Effector memory CD4-positive, alpha-beta T cell (primary cell): ENCODE measurements at places on chromosomes 6 and 20.

GRCh38 chr6:64717281-64717680, 989.7 kb downstream of the EYS start:
- no peaks in the 10 kb centered on the region for H3K4me1 ChIP-seq
- H3K36me3 ChIP-seq = no peaks in the 10 kb centered on the region
- H3K27me3 ChIP-seq = no peaks in the 10 kb centered on the region
- DNase-seq = no peak
- no peak overlapping the region for H3K27ac ChIP-seq

GRCh38 chr20:43676368-43676767, 9.5 kb downstream of the MYBL2 start:
- H3K27me3 ChIP-seq = no peaks in the 10 kb centered on the region
- no peaks in the 10 kb centered on the region for H3K4me1 ChIP-seq
- no peak for DNase-seq
- H3K27ac ChIP-seq = no peak overlapping the region
- H3K36me3 ChIP-seq = no peaks in the 10 kb centered on the region
- no peak overlapping the region for H3K4me3 ChIP-seq

GRCh38 chr6:11969092-11969491, 43.0 kb upstream of the HIVEP1 start:
- no peaks in the 10 kb centered on the region for H3K4me1 ChIP-seq
- H3K27me3 ChIP-seq = no peaks in the 10 kb centered on the region
- DNase-seq = no peak
- no peaks in the 10 kb centered on the region for H3K36me3 ChIP-seq
- H3K4me3 ChIP-seq = no peak overlapping the region
- no peak overlapping the region for H3K27ac ChIP-seq

DNA sequence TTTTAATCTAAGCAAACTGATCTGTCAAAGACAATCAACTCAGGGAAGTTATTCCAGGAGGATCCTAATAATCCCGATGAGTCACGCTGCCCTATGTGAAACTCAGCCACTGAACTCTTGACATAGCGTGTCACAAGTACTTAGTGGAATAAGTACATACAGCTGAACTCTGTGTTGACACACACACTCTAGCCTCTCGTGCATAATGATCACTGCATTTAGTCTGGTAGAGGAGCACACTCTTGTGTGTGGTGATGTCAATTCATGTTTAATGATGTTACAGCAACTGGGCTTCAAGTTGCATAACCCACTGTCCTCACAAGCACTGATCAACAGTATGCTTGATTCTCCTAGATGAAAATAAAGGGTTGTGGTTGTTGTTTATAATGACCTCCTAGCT, 148.3 kb downstream of the HACE1 start:
- DNase-seq = no peak
- no peaks in the 10 kb centered on the region for H3K27me3 ChIP-seq
- H3K4me3 ChIP-seq = no peak overlapping the region
- no peaks in the 10 kb centered on the region for H3K36me3 ChIP-seq
- no peak overlapping the region for H3K27ac ChIP-seq

- no peak overlapping the region for H3K4me3 ChIP-seq
- H3K27ac ChIP-seq = no peak overlapping the region
- no peaks in the 10 kb centered on the region for H3K4me1 ChIP-seq
- H3K36me3 ChIP-seq = no peaks in the 10 kb centered on the region
- H3K27me3 ChIP-seq = no peaks in the 10 kb centered on the region
These were observed 72.4 kb upstream of the GTSF1L start for GRCh38 chr20:43799150-43799711.

DNA sequence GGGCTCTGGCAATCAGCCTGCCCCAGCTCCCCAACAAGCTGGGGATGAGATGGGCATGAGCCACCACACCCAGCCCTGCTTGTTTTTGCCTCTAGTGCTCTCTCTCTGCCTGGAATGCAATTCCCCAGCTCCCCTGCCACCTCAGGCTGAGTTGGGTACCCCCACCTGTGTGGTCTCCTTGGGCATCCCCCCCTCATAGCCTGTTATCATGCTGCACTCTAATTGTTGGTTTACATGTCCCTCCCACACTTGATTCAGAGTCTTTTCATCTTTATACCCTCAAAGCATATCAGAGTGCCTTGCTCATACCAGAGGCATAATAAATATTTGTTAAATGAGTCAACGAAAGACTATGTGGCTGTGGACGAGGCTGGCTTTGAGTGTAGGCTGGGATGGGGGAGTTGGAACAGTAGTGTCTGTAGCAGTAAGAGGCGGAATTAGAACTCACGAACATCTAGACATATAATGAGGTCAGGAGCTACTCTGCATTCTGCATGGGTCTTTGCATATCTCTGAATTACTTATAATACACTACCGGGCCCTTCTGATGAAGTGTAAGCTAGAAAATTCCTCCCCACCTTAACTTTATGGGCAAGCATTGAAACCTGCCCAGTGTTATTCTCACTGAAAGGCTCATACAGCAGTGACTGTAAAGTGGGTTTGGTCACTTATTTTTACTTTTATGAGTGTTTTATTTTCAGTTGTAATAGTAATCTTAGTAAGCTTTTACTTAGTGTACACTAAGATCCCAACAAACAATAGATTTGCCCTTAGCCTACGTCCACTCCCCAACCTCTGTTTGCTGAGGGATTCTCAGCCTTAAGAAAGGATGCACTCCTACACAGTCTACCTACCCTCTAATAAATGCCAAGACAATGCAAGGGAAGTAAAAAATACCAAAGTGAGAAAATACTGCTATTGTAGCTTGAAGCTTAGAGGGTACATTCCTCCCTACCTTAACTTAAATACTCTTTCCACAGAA, 58.7 kb downstream of the EDN1 start:
- H3K4me3 ChIP-seq = no peak overlapping the region
- no peaks in the 10 kb centered on the region for H3K4me1 ChIP-seq
- no peak overlapping the region for H3K27ac ChIP-seq
- no peaks in the 10 kb centered on the region for H3K36me3 ChIP-seq
- no peak for DNase-seq

DNA sequence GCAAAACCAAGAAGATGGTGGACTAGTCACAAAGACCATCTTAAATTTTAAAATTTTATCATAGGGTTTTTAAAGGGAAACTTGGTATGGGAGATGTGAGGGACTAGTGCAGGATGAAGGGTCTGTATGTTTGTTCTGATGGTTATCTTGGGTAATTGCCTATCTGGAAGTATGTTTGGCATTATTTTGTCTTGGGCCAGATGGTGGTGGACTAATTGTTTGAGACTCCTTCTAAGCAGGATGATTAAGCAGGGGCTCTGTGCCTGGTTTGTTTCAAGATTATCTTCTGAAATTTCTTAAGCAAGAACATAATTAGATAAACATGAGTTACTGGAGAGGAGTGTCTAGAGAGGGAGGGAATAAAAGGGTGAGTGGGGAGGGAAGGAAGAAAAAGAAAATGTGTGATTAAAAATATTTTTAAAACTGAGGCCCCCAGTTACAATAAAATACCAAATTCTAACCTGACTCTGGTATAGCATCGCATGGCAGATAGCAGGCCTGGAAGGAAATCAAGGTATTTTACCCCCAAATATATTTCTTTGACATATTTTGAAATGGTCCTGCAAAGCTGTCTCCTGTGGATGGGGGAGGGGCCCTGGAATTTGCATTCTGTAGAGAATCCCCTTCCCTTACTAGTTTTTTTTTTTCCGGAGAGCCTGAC, 49.9 kb upstream of the FAM184A start:
- H3K36me3 ChIP-seq = no peaks in the 10 kb centered on the region
- no peaks in the 10 kb centered on the region for H3K4me1 ChIP-seq
- H3K27me3 ChIP-seq = no peaks in the 10 kb centered on the region
- H3K4me3 ChIP-seq = no peak overlapping the region

- H3K4me3 ChIP-seq = no peak overlapping the region
- no peaks in the 10 kb centered on the region for H3K36me3 ChIP-seq
- peaks cover 5% of the 10 kb centered on the region for H3K27me3 ChIP-seq
- no peak for DNase-seq
- H3K4me1 ChIP-seq = no peaks in the 10 kb centered on the region
These were observed 25.1 kb upstream of the FAM8A1 start for GRCh38 chr6:17574866-17575560.

- H3K27ac ChIP-seq = peak within 1 kb of the TSS; percentile 47
- H3K4me1 ChIP-seq = no peaks in the 10 kb centered on the region
- peak within 1 kb of the TSS; percentile 74 for H3K4me3 ChIP-seq
- H3K27me3 ChIP-seq = no peaks in the 10 kb centered on the region
- peak; percentile 49 for DNase-seq
- H3K36me3 ChIP-seq = no peaks in the 10 kb centered on the region
These were observed at the start of gene SYCP2 for GRCh38 chr20:59933296-59933848. SYCP2 (minus strand) TSS chr20:59933637; CDS start chr20:59922413, 11,224 bp downstream.

GRCh38 chr20:5127204-5127858, 523 bp downstream of the CDS2 start:
- peak overlapping the region; percentile 95 for H3K27ac ChIP-seq
- no peaks in the 10 kb centered on the region for H3K27me3 ChIP-seq
- DNase-seq = peak; percentile 68
- H3K4me3 ChIP-seq = peak overlapping the region; percentile 82
